Activated CD8-positive, alpha-beta memory T cell treated with anti-CD3 and anti-CD28 coated beads for 48 hours (primary cell): ENCODE measurements at places on chromosomes 6 and 20.

- no peak for DNase-seq
These were observed 387.8 kb downstream of the BMP2 start for GRCh38 chr20:7155282-7155681.

- no peak for DNase-seq
These were observed 128.8 kb upstream of the GGTLC1 start for GRCh38 chr20:24117383-24117782.

GRCh38 chr6:136604328-136604825 lies 54.2 kb upstream of the MAP7 start:
- DNase-seq: no peak

DNA sequence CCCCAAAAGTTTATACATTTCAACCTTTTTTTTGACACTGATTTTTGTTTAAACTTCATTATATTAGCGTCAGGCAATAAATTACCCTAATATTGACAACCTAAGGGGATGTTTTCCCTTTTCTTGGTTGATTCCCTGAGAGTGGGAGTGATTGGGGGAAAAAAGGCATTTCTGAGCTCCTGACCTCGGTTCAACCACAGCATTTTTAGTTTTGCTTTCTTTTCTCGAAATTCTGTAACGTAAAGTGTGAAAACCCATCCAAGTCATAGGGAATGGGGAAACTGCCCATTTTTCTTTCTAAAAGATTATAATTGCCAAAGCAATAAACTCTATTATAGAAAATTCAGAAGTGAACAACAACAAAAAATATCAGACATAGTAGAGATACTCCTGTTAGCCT lies 67.9 kb upstream of the SPACA1 start:
- no peak for DNase-seq

- DNase-seq: no peak
These were observed 5.9 kb upstream of the CPXM1 start for GRCh38 chr20:2806351-2806701.

DNA sequence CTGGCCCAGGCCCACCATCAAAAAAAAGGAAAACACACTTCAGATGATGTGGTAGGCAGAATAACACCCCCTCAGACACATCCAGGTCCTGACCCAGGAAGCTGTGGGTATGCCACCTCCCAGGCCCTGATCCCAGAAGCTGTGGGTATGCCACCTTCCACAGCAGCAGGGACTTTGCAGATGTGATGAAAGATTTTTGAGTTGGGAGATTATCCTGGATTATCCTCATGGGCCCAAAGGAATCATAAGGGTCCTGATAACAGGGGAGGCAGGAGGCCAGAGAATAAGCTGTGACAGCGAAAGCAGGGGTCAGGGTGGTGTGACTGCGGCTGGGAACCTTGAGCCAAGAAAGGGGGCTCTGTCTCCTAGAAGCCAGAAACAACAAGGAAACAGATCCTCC lies 55.0 kb downstream of the BMP7 start:
- DNase-seq: no peak

GRCh38 chr6:144566868-144567615 lies 281.9 kb downstream of the UTRN start:
- DNase-seq: no peak

DNA sequence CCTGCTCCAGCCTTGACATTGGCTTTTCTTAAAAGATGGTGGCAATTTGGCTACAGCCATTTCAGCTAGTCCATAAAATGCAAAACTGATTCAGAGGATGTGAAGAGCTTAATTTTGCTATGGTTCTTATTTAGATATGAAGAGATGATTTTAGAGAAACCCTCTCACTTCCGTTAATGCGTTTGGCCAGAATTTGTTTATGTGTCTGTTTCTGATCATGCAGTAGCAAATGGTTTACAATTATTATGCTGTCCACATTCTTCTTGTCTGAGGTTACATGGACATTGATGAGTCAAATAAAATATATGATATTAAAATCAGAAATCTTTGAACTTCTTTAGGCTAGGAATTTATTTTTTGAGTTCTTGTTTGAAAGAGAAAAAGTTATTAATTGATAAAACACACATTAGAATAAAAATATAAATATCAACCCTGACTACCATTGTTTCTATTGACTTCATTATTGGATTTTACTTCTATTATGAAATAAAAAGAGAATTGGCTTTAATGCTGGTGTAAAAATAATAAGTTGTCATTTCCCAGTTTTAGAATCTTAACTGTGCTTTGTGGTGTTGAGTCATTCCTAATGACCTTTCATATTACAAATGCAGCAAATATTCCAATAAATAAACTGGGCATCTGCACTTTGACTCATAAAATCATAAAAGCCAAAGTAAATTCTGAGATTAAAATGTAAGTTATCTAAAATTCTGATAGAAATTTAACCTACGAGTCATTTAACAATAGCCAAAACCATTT lies 1286.0 kb upstream of the GJE1 start:
- DNase-seq: no peak

DNA sequence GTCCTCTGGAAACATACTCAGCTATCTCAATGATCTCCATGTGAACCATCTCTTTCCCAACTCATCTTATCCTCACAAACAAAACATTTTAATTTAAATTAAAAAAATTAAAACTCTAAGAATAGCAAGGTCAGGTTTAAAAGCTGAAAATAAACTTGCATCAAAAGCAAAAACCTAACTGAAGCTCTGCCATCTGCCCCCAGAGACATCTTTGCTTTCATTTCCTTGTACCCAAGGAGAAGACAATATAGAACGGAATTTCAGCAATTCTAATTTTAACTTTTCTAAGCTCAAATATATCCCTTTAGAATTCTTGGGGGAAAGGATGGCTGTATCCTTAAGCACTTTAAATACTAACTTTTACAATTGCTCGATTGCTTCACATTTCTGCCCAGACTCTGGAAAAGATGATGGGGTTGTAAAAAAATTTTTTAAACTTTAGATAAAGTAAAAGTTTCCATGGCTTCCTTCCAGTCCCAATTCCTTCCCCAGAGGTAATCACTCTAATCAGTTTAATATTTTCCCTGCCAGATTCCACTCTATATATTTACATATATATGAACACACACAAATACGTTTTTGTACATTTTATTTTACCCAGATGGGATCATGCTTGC lies 69.2 kb upstream of the SMIM29 start:
- DNase-seq: no peak

- DNase-seq: no peak
These were observed 280.2 kb upstream of the FOXQ1 start for GRCh38 chr6:1031720-1032119.

GRCh38 chr20:63377256-63377941 lies 16.2 kb upstream of the CHRNA4 start:
- no peak for DNase-seq

DNA sequence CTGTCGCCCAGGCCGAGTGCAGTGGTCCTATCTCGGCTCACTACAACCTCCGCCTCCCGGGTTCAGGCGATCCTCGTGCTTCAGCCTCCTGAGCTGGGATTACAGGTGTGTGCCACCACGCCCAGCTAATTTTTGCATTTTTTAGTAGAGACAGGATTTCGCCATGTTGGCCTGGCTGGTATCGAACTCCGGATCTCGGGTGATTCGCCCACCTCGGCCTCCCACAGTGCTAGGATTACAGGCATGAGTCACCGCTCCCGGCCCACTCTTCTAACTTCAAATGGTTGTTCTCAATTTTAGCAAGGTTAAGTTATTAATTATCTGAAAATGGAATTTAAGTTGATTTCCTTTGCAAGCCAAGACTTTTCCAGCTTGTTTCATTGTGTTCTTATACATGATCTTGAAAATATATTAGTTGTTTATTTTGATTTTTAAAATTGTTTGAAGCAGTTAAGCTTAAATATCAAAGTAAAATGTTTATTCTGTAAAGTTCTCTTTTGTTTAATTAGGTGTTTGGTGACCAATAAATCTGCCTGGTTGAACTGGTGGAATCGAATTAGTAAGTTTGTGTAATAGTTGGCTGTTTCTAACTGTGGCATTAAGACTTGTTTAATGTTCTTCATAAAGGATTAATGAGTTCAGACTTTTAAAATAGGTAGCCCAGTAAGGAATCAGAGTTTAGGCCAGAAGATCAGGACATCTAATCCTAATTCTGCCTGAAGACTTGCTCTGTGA lies 2.3 kb downstream of the PM20D2 start:
- no peak for DNase-seq

- no peak for DNase-seq
These were observed 875.4 kb upstream of the MAP3K7 start for GRCh38 chr6:91462241-91462640.

DNA sequence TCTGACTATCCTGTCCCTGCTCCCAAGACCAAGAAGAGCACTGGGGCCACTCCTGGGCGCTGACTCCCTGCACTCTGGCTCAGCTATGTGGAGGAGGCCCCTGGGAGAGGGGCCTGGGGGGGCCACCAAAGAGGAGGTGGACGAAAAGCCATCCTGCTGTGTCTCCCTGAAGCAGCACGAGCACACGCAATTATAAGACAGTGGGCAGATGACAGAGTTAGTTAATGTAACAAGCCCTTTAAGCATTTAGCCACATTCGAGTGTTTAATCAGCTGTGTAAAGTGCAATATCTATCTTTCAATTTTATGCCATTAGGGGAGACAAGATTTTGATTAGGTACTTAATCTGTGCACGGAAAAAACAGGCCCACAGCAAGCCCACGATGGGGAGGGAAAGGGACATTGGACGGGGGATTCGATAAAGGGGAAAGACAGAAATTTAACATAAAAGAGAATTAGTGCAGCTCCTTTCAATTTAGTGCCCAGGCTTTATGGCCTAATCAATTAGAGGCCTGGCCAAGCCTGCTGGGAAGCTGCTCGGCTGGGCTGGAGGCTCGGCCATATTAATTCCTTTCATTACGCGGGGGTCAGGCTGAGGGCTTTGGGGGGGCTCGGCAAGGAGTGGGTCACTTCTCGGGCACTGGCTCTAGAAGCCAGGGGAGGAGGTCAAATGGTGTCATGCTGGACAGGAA lies 286.2 kb downstream of the DHX35 start:
- no peak for DNase-seq

DNA sequence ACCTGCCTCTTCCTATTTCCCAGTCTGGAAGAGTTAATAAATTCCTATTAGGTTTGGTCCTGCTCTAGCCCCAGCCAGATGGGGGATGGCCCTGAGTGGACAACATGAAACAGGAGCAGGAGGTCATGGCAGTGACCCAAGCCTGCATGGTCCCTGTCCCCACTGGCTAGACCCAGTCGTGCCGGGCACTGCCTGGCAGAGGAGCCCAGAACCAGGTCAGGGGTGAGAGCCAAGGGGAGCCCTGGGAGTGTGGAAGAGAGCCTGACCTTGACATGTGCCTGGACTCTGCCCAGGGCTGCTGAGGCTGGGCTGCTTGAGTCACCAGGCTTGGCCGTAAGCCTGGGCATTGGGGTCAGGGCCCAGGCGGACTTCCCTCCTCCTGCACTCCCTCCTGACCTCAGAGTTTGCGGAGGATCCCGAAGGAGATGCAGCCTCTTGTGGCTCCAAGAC lies 3.6 kb downstream of the AVP start:
- no peak for DNase-seq

DNA sequence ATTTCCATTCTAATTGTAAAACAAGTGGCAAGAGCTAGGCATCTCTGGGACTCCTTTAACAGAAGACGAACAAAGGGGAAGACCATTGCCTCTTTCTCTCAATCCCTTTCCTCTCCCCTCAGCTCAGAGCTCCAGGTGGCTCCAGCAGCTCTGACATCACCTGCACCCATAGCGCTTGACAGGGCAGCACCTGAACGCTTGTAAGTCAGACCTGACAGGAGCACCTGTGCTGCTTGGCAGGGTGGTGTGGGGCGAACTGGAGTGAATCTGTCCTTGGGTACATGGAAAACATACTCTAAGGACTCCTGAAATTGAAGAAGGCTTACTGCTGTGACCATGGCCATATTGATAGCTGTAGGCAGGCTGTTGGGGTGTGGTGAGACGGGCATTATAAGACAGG lies 409.5 kb upstream of the AGPAT4 start:
- DNase-seq: no peak

DNA sequence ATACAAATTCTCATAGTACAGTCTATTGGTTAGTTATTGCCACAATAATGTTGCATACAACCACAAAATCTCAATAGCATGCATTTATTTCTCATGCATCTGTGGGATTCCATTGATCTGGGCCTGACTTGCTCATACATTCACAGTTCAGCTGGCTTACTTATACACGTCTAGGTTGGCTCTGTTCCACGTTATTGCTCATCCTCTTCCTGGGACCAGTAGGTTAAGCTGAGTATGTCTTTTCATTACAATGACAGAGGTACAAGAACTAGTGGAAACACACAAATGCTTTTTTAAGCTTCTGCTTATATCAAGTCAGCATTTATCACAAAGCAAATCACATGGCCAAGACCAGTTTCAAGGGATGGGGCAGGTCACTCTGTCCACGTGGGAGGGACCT lies 485.3 kb upstream of the BTBD3 start:
- no peak for DNase-seq

GRCh38 chr20:57811374-57812020 lies 101.7 kb upstream of the PMEPA1 start:
- DNase-seq: no peak

- no peak for DNase-seq
These were observed 32.4 kb upstream of the AAR2 start for GRCh38 chr20:36203861-36204260.

DNA sequence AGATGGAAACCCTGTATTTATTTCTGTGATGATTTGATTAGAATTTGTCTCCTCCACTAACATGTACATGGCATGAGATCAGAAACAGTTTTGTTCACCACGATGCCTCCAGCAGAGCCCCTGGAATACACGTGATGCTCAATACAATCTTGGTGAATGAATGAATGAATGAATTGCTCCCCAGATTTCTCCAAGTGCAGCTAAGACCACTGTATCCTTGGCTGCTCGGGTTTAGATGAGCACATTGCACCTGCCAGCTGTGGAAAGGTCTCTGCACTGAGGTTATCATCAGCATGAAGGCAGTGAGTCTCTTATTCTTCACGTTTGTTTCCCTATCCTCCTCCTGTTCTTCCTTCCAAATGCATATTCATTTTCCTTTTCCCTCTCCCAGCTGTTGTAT lies 17.9 kb downstream of the CASS4 start:
- DNase-seq: no peak

- DNase-seq: no peak
These were observed 49.7 kb downstream of the ARHGAP18 start for GRCh38 chr6:129660346-129660676.

DNA sequence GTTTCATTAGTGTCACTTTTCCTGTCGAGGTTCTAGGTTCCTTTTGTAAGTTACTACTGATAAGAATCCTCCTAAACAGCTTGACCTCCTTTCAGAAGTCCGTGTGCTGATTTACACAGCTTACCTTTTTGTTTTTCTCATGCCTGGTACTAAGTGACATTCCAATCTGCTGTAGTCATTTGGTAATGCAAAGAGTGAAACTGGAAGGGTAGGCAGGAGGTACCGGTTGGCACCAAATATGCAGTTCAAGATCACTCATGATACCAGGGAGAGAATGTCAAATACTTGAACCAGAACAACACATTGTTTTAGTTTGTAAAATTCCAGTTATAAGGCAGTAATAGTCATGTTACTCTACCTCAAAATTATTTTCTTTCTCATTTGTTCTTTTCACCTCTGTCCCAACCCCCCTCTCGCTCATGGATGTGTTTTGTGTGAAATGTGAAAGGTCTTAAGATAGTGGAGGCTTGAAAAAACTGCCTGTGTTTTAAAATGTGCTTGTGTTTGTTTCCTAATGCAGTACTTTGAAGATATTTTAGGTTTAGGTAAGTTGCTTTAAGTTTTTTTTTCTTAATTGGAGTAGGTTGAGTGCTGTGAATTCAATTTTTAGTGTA lies 23.2 kb downstream of the AFDN start:
- DNase-seq: no peak
